ENCODE measurements at places on chromosomes 1 and 21. TPM values are rescaled to one million over a fixed set of nuclear protein-coding genes. Genes with fewer than 3 reads are reported as not detected.

The MYOG gene
- not detected for total RNA-seq

The SPAG17 gene
- 3.1 TPM for total RNA-seq

The HPCA gene
- 29.4 TPM for total RNA-seq

The PIGM gene
- total RNA-seq, result 9.7 TPM

The FCN3 gene
- not detected for total RNA-seq

The KRTAP19-3 gene
- total RNA-seq, result not detected

The NBPF4 gene
- not detected for total RNA-seq

The GCSAML gene
- 0.31 TPM for total RNA-seq

Data from parietal lobe (tissue), 2 donors.